CD4-positive, alpha-beta T cell (primary cell): ENCODE measurements at places on chromosomes 11 and 22. TPM values are rescaled to one million over a fixed set of nuclear protein-coding genes. Genes with fewer than 3 reads are reported as not detected.

MIOX gene
- not detected for total RNA-seq

DNA sequence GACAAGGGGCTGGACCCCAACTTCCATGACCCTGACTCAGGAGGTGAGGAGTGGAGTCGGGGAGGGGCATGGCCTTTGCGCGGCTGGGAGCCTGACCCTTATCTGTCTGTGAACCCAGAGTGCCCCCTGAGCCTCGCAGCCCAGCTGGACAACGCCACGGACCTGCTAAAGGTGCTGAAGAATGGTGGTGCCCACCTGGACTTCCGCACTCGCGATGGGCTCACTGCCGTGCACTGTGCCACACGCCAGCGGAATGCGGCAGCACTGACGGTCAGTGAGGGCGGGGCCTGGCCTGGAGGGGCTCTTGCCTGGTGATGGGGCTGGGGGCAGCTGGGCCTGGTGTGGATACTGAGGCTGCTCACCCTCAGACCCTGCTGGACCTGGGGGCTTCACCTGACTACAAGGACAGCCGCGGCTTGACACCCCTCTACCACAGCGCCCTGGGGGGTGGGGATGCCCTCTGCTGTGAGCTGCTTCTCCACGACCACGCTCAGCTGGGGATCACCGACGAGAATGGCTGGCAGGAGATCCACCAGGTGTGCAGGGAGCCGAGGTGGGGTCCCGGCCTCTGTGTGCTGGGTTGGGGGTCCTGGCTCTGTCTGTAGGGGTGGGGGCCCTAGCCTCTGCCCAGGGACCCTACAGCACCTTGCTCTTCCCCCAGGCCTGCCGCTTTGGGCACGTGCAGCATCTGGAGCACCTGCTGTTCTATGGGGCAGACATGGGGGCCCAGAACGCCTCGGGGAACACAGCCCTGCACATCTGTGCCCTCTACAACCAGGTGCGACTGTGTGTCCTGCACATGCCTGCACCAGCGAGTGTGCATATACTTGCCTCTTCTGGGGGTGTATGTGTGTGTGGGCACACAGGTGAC is 6.3 kb downstream of the SHANK3 start:
- no peak for DNase-seq

GRCh38 chr11:2561696-2562581 is 117.1 kb downstream of the KCNQ1 start:
- DNase-seq, result no peak

DAGLA gene
- 0.52 TPM for total RNA-seq

DNA sequence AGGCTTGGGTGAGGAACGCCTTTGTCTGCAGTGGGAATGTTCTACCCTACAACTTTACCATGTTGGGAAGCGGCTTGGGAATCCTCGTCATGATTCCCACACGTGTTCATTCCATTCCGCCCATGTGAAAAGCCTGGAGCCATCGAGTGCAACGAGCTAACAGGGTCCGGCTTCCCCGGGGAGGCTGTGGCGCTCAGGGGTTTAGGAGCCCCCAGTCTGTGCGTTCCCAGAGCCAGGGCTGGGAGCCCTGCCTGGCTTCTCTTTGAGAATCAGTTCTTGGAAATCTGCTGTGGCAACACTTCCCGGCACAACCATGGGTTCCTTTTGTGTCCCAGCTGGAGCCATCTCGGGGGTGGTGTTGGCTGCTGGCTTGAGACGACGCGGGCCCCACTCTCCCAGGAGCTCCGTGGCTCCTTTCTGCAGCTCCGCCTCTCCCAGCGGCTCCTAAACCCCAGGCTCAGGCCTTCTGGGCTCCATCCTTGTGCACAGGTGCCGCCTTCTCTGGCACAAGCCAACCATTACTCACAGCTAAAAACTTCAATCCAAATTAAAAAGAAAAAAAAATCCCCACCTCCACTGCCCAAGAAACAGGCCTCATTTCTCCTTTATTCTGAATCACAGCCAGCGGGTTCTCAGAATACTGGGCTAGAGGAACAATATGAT is 18.7 kb upstream of the PPFIA1 start:
- DNase-seq, result no peak

DNA sequence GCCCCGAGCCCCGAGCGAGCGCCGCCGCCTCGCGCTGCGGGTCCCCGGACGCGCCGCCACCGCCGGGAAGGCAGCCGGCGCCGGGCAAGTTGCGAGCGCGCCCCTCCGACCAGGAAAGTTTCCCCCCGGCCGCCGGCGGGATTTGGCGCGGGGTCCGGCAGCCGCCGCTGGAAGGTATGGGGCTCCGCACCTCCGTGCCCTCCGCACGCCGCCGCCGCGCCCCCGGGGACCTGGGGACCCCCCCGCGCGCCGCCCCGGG is 281 bp downstream of the TSPAN18 start:
- no peak for DNase-seq
